ENCODE measurements at places on chromosomes 2 and 18. TPM values are rescaled to one million over a fixed set of nuclear protein-coding genes. Genes with fewer than 3 reads are reported as not detected.

DNA sequence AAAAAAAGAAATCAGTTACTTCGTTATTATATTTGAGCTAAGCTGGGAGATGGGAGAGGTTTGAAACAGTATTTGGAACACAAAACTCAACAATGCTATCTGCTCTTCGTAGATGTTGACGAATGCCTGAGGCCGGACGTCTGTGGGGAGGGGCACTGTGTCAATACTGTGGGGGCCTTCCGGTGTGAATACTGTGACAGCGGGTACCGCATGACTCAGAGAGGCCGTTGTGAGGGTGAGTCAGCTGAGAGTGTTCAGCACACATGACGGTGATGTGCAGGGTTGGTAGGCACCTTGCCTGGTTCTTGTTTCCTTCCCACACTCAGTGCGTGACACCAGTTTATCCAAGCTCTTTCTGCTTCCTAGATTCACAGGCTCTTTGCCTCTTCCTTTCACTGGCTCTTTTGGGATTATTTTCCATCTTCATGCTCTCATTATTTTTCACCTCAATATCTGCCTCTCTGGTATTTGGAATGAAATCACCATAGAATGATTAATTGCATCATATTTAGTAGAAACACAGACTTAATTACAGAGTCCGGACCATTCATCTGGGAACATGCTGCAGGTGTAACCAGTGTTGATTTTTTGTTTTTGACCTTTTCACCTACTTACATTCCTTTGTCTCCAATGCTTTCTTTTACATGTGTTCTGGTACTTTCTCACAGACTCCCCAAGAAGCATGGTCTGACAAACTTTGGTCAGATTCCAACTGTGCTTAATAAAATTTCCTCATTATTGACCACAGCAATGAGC, 200.6 kb upstream of the RASGRP3 start:
- DNase-seq: no peak

- no peak for DNase-seq
These were observed 5.2 kb downstream of the TTC39C start for GRCh38 chr18:24019641-24020331.

DNA sequence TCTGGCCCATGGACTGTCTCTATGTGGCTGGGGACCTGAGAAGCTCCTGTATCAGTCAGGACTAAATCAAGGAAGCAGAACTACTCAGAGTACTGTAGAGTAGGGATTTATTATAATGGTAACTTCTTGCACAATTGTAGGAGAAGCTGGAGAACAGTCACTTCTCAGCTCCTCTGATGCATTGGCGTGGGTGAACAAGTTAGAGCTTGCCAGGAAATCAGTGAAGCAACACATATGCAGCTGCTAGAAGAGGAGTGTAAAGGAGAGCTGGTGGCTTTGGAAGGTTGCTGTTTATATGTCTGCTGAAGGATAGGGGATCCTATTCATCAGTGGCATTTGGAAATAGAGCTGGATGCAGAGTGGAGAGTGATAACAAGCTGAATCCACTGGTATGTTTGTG, 215.5 kb upstream of the CWC22 start:
- no peak for DNase-seq

GREB1 gene
- 0.54 TPM for total RNA-seq

PRKAG3 gene
- not detected for total RNA-seq

Data from activated naive CD8-positive, alpha-beta T cell treated with anti-CD3 and anti-CD28 coated beads, Interleukin-2, amount 10 ng/mL, durations not matched to agents 7 days and 5 days (primary cell).